ENCODE measurements at places on chromosomes 13 and 19.

DNA sequence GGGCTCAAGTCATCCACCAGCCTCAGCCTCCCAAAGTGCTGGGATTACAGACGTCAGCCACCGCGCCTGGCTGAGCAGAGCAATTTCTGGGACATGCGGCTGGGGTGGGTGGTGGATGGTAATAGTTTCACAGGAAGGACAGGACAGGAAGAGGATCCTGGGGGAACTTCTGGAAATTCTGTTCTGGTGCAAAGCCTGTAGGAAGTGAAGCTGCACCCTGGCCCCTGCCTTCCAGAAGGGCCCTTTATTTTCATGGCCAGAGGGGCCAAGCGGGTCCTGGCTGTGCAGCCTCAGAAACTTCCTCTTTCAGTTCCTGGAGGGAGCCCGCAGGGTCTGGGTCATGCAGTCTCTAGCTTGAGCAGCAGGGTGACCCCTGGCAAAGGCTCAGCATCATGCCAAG lies 15.7 kb downstream of the FEM1A start:
- DNase-seq = no peak

- DNase-seq = no peak
Observed at GRCh38 chr19:1868971-1869370, 5.6 kb upstream of the KLF16 start.

GRCh38 chr19:47531640-47532387 lies 17.0 kb upstream of the NAPA start:
- no peak for DNase-seq

GRCh38 chr19:46731007-46731501 lies 14.1 kb upstream of the PRKD2 start:
- no peak for DNase-seq

GRCh38 chr19:16442386-16443276 lies 29.1 kb downstream of the EPS15L1 start:
- DNase-seq = no peak

GRCh38 chr13:30274083-30274482 lies 33.3 kb downstream of the KATNAL1 start:
- DNase-seq = no peak

DNA sequence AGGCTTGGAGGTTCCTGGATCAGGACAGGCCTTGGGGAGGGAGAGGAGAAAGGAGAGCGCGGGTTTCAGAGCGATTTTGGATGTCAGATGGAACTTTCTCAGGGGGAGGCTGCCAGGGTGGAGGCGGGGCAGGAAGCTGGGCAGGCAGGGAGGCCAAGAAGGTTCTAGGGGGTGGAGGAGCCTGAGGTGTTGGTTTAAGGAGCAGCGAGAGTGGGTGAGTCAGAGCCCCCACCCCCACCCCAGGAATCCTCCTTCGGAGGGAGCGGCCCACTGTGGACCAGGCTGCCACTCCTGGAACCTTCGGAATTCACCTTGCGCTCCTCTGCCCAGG lies 15.9 kb upstream of the NOP53 start:
- DNase-seq = no peak

DNA sequence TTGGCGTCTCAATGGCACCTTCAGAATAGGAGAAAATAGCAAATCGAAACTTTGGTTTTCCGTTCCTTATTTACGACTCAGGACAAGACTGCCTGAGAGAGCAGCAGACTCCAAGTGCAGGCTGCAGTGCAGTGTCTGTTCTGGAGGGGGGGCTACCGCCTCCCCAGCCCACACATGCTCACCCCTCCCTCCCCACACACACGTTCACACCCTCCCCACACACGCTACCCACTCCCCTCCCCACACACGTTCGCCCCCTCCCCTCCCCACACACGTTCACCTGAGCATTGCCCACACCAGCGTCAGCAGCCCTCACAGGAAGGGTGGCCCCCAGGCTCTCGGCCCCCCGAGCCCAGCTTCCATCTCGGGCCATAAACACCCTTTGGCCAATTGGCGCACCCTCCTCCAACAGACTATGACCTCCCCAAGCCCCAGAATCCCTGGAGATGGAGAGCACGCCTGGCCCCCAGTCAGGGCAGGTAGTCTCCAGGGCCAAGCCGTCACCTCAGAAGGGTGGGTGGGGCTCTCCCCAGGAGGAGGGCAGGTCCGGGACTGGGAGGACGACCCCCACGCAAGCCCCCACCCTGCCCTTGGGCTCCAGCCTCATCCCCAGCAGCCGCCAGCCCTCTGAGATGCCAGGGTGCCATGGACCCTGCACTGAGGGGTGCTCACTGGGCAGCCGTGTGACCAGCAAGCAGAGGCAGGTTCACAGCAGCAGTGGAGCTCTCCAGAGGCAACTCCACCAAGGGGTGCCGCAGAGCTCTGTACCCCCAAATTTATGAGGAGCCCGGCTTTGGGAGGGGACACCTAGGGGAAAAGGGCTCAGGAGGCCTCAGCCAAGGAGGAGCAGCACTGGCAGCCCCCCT lies 27.5 kb downstream of the RASA3 start:
- no peak for DNase-seq

- no peak for DNase-seq
Observed at GRCh38 chr13:54078271-54078870, 1049.8 kb downstream of the OLFM4 start.

DNA sequence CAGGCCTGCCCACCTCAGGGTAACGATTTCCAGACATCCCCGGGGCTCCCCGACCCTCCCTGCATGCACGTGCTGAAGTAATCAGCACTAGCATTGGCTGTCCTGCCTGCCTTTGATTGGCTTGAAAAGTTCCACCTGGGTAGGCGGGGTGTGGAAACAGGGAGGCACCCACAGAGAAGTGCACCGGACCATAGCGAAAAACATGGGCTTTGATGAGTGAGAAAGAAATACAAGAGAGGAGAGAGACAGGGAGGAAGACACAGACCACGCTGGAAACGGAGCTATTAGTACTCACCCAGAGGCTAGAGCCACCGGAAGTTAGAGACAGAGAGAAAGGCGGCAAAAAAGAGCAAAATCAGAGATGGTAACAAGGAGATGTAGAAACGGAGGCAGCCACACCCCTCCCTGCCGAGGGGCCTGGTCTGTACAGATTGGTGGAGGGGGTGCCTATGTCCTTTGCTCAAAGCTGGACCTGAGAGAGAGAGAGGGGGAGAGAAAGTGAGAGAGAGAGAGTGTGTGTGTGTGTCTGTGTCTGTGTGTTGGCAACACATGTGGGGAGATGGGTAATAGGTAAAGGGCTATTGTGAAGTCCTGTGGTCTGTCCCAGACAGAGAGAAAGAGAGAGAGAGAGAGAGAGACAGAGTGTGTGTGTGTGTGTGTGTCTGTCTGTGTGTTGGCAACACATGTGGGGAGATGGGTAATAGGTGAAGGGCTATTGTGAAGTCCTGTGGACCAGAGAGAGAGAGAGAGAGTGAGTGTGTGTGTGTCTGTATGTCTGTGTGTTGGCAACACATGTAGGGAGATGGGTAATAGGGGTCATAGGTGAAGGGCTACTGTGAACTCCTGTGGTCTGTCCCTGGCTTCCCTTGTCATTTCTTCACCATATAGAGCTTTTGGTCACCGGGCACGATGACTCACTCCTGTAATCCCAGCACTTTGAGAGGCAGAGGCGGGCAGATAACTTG lies 2.9 kb downstream of the CGB3 start:
- no peak for DNase-seq

- no peak for DNase-seq
Observed at GRCh38 chr13:28725046-28725610, 6.4 kb upstream of the SLC46A3 start.

DNA sequence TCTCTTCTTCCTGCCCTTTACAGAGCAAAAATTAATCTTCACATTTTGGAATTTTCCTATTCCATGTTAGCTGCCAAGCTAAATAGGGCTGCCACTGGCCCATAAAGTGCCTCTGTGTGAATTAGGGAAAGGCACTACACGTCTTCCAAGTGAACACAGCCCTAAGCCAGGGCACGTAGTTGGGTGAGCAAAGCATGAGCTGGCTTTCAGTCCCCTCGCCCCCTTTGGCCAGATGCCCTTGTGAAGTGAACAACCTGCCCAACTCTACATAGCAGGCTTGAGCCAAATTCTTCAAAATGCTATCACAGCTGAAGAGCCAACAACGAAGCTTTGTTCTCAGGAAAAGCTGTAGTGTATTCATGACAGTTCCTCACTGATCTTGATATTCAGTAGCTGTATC lies 213.1 kb downstream of the OXGR1 start:
- no peak for DNase-seq

GRCh38 chr13:90800082-90800746 lies 547.3 kb upstream of the MIR17HG start:
- DNase-seq = no peak

DNA sequence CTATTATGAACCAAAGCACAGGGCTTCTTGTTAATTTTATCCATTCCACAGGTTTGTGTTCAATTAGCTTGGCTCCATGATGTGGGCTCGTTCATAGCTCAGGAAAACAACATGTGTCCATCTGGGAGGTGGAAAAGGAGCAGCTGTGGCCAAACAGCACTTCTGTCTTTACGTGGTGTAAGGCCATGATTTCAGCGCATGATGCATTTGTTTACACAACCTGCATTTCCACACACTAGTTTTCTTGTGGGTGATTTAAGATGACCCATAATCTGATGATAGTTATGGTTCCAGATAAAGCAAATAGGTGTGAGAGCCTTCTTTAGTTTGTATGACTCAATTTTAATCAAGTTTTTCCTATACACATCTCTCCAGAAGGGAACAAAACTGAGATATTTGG lies 101.7 kb downstream of the TNFRSF19 start:
- no peak for DNase-seq

GRCh38 chr19:46374536-46375475 lies 27.9 kb downstream of the PPP5C start:
- no peak for DNase-seq

GRCh38 chr19:11164296-11164695 lies 8.7 kb upstream of the SPC24 start:
- DNase-seq = no peak

GRCh38 chr13:32851083-32852069 lies 164.8 kb upstream of the KL start:
- DNase-seq = no peak

DNA sequence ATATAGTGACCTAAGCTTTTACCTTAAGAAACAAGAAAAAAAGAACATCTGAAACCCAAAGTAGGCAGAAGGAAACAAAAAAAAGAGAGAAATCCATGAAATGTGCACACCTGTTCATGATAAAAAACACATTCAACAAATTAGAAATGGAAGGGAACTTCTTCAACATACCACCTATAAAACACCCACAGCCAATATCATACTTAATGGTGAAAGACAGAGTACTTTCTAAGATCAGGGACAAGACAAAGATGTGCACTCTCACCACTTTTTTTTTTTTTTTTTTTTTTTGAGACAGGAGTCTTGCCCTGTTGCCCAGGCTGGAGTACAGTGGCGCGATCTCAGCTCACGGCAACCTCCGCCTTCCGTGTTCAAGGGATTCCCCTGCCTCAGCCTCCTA lies 29.2 kb downstream of the ZNF45 start:
- no peak for DNase-seq

DNA sequence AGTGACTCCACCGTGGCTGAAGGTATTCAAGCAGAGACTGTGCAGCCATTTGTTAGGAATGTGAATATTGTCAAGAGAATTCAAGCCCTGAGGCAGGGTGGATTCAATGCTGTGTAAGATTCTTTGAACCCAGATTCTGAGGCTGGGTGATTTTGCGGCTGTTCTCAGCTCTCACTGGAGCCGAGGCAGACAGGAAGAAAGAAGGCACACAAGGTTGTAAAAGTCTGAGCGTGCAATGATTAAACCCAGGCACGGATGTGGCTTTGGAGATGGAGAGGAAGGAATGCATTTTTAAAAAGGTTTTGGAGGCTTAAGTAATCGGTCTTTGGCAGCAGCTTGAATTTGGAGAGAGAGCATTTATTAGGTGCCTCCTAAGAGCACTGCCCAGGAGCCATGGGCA lies 187.9 kb downstream of the KATNAL1 start:
- DNase-seq = no peak

- DNase-seq = peak; percentile 46
Observed at GRCh38 chr19:17847538-17848366, at the start of gene JAK3. TSS of gene JAK3 (minus strand) at chr19:17847982. CDS start at chr19:17844417, 3,565 bp downstream.

GRCh38 chr19:12840091-12841079 lies 2.1 kb downstream of the MAST1 start:
- DNase-seq = peak; percentile 92
